ENCODE measurements at places on chromosomes 3 and 15.

DNA sequence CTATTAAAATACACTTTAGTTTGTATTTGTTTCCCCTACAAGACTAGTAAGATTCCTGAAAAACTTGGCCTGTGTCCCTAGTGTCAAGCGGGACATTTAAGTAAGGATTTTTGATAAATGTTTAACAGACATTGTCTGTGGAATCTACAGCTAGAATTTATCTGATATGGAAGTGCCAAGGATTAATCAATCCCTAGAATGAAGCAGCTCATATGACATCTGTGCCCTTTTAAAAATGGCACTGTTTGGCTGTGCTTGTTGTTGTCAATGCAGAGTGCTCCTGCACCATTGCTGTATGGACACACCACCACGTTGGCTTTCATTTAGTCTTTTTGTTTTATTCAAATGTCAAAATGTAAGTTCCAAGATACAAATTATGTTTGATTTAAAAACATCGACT is 14.3 kb upstream of the PDCD7 start:
- no peak for DNase-seq

DNA sequence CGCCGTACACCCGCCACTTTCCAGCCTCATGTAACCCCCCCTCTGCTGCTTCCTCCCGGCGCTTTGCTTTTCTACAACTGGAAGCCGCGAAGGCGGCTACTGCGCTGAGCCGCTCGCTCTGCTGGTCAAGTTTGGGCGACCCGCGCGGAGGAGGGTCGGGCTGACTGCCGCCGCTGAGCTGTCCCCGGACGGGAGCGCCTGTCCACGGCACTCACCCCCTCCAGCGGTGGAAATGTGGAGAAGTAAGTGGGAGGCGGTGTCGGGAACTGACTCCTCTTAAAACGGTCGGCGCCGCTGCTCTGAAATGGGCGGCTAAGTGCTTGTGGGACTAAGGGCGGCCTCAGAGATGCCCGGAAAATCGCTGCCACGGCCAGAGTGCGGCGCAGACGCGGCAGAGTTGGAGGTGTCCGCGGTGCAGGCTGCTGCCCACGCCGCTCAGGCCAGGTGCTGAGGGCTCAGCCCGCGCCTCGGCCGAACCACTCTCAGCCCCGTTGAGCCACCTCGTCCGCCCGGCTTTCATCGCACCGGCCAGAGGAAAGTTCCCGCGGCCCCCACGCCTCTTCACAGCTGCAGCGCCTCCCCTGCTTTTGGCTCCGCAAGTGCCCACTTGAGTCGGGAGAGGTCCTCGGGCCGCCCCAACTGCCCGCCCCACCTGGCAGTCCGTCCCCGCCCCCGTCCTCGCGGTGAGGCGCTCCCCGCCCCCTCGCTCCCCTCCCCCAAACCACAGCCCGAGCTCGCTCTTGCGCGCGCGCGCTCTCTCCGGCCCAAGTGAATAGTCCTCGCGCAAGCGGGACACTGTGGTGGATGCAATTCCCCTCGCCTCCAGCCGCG is at the start of gene EPHA6:
Gene EPHA6, plus strand, starts transcription at position 775 of the 831 bp plus-strand sequence.
- DNase-seq, result peak; percentile 17

- no peak for DNase-seq
These were observed 22.5 kb upstream of the CNTN3 start for GRCh38 chr3:74636981-74637380.

DNA sequence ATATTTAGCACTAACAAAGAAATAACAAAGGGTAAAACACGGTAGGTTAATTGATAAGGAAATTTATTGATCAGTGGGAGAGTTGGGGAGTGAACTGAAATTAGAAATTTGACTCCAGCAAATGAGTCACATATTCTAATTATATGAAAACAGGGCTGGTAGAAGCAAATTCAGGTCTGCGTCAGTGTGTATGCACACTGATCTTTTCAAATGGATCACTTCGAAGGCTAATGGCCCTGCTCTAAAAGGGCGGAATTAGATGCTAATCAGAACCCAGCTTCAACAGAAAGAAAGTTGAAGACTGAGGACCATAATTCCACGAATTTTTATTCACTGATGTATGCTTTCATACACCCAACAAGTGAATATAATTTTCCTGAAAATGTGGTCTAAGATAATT is 762.4 kb upstream of the DPPA4 start:
- DNase-seq, result no peak

GRCh38 chr15:43889042-43889441 is 62.2 kb downstream of the WDR76 start:
- no peak for DNase-seq

GRCh38 chr15:45393851-45394250 is 15.5 kb upstream of the GATM start:
- DNase-seq, result no peak

- no peak for DNase-seq
These were observed 50.8 kb downstream of the GPR176 start for GRCh38 chr15:39869254-39869653.

DNA sequence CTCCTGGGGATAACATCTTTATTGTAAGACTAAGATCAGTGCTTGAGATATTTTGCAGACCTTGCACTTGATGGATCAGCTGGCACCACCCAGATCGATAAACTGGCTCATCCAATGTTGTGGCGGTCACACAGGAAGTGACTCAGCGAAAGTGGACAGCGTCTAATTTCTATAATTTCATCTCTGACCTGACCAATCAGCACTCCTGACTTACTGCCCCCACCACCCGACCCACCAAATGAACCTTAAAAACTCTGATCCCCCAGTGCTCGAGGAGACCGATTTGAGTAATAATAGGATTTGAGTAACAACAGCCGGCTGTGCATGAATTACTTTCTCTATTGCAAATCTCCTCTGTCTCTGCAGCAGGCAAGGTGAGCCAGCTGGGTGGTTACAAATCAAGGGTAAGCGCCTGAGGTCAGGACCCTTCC is 62.7 kb upstream of the RNU6-1 start:
- no peak for DNase-seq

DNA sequence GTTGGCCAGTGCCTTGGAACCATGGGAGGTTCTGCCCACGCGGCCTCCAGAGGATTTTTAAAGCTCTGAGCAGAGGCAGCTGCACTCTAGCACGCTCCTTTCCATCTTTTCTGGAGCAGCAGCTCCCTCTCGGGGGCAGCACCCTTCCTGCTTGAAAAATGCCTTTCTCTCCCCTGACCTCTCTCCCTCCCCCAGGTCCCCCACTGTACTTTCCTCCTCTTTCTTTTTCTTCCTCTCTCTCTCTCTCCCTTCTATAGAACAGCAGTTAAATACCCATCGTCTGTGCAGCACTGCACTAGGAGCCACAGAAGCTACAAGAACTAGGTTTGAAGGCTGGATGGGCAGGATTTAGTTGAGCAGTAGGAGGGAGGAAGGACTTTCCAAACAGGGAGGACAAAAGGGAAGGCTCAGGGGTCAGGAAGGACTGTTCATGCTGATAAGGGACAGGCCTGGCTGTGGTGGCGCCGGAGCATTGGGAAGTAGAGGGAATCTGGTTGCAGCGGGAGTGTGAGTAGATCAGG is 4.4 kb downstream of the ALPK3 start:
- no peak for DNase-seq

- no peak for DNase-seq
These were observed 130.9 kb upstream of the IQSEC1 start for GRCh38 chr3:13204177-13204581.

DNA sequence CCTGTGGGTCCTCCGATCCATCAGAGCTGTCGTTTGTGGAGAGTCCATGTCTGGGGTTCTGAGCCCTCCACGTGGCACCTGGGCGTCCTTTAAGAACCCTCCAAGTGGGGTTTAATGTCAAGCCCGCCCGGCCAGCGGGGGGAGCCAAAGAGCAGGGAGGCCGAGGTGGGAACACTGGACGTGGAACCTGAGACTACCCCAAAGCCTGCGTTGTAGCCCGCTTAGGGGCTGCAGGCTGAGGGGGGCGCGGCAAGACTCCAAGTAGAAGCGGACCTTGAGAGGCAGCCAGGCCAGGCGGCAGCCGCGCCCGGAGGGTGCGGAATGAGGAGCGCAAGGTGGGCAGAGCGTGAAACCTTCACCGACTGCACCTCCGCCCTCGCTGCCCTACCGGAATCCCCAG is 126.2 kb upstream of the ATP10A start:
- DNase-seq, result no peak

DNA sequence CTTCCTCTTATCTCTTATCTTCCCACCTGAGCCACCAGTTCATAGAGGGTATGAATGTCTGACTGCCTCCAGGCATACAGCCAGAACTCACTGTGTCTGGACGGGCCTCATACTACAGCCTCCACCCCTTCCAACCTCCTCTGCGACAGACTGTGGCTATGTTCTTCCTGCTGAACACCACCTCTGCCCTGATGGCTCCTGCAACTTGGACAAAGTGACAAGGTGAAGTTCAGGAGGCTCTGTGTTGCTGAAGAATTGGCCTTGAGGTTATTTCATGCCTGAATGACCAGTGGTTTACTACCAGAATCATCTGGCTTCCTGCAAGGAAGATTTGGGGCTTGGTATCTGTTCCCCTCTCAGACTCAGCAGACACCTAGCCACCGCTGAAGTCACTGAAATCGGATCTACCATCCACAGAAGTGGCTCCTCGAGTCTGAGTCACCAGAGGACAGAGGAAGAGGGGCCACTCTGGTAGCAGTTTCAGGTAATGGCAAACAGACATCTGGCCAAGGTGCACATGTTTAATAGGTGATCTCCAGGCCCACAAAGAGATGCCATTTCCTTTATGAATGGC is 14.2 kb upstream of the ULK3 start:
- peak; percentile 14 for DNase-seq
